ENCODE measurements at places on chromosomes 5 and 9.

DNA sequence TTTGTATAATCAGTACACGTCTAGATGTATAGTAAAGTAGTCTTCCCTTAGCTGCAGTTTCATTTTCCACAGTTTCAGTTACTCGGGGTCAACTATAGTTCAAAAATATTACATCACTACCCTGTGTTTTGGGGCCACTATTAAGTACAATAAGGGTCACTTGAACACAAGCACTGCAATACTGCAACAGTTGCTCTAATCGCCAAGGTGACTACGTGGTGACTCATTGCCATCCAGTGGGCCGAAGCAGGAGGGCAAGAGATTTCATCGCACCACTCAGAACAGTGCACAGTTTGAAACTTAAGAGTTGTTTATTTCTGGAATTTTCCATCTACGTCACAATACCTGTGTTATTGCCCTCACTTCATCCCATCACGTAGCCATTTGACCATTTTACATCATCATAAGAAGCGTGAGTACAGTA is at the start of gene ARL14EPL:
TSS of gene ARL14EPL (plus strand) at position 379 of the 424 bp plus-strand sequence. CDS start 18,994 bp downstream, outside the sequence.
- DNase-seq = no peak

DNA sequence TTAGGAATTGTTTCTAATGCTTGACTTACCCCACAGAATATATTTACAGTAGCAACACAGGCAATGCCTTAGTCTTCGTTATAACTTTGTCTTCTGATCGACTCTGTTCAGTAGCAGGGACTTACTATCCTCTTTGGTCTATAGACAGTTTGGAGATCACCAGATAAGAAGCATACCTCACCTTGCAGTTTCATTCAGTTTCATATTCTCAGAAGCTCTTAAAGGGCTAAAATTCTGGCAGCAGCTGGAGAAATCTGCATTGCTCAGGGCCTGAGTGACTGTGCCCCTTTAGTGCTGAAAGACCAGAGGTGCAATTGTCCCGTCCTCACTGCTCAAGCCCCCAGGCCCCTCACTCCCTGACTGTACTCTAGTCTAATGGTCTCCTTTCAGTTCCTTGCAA is 26.0 kb downstream of the ZBTB43 start:
- no peak for DNase-seq

GRCh38 chr9:137924169-137924568 is 46.6 kb downstream of the CACNA1B start:
- DNase-seq = no peak

DNA sequence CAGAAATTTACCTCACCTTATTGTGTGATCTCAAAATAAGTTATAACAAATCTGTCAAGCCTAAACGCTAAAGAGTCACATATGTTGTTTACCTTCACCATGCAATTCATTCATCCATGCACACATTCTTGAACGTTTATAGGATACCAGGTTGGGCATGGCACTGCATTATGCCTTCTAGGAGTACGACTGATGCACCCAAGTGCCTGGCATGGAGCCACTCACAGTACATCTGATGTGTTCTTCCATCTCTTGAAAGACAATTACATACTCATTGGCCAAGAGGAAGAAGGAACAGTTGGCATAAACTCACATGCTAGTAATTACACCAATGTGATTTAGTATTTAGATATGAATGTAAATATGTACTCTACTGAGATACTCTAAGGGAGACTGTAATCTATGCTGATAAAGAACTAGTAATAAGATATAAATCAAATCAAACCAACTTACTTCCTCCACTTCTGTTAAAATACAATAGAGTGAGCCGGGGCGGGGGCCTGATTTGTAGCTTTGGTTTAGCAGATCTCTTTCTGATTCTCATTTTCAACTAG is 90.7 kb downstream of the LPAR1 start:
- no peak for DNase-seq

DNA sequence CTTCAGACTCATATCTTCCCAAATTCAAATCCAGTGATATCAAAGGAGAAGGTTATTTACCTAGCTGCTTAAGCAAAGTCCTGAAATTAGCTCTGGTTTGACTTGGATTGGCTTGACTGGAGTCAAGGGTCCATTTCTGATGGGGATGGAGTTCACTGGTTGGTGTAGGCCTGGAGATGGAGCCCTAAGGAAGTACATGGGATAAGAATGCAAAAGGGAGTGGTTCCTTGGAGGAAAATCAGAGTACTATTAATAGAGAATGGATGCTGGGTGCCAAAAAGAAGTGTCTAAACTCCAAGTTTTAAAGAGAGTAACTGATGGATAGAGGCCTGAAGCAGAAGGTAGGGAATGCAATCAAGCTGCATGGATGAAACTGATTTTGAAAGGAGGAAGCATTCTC is 13.8 kb downstream of the TXNDC8 start:
- no peak for DNase-seq
